ENCODE measurements at places on chromosomes 1 and 21. TPM values are rescaled to one million over a fixed set of nuclear protein-coding genes. Genes with fewer than 3 reads are reported as not detected.
A peak's percentile ranks its signal among the peaks of the same experiment; 100 is the strongest.

GRCh38 chr1:232987046-232987773 lies 36.8 kb downstream of the NTPCR start:
- no peak for DNase-seq

DNA sequence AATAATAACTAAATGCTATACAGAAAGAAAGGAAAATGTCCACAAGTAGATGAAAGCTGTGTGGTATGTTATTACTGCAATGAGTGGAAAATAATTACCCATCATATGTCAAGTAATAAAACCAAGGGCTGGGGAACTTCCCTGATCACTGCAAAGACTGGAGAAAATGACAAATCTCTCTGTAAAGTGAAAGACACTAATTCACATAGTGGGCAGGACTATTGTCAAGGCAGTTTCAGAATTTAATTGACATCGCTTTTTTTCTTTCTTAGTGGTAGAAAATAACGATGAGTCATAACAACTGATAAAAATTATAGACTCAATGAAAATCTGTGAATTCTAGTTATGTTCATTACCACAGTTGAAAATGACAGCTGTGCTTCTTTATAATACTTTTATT lies 153.7 kb upstream of the ST6GALNAC5 start:
- DNase-seq = no peak

- no peak for DNase-seq
Measured at GRCh38 chr1:198529414-198529813, 11.1 kb downstream of the ATP6V1G3 start.

DNA sequence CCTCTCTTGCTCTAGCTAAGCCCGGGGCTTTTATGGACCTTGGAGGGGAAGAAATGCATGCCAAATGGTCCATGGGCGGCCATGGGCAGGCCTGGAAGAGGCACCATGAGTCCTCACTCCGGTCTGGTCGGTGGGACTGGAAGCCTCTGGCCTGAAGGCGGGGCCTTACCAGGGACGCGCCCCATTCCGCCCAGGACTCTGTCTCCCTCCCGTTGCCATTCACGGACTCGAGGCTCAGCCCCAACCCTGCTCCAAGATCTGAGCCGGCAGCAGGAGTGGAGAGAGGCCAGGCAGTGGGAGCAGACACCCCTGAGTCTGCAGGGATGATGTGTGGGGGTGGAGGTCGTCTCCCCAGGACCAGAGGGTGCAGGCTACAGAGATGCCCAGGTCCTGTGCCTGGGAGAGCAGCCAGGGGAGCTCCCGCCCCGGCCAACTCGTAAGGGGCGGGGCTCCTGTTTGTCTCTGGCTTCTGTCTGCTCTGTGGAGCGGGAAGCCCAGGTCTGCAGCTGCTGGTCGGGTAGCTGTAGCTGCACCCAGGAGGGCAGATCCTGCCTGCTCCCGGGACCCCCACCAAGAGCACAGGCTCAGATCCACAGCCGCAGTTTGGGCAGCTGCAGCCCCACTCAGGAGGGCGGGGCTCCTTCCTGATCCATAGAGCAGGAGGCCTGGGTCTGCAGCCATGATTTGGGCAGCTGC lies 8.3 kb upstream of the KANK4 start:
- DNase-seq = no peak

DNA sequence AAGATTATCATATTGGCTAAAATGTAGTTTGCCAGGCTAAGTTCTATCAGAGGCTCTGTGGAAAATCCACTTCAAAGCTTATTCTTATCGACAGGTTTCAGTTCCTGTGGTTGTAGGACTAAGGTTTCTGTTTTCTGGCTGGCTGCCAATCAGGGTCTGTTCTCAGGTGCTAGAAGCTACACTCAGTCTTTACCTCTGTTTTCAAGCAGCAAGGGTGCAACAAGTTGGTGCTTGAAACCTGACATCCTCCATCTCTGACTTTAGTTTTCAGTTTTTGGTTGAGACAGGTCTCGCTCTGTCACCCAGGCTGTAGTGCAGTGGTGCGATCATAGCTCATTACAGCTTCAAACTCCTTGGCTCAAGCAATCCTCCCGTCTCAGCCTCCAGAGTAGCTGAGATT lies 15.3 kb upstream of the TMCO2 start:
- DNase-seq = no peak

- peak; percentile 60 for DNase-seq
Measured at GRCh38 chr1:157069601-157070000, 24.1 kb upstream of the ARHGEF11 start.

DNA sequence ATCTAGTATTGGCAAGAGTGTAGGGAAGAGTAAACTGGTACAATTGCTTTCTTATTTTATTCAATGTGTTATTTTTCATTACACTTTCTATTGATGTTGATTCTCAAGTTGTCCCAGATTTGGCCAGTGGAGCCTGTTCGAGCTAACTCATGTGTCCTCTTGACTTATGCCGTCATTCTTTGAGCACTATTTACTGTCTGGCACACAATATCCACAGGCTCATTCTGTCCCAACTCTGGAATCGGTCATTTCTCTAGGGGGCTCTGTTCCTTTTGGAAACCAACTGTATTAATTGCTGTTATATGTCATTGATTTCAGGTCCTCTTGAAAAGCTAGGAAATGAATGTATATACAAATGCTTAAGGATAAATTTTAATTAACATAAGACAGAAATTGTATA lies 22.4 kb upstream of the SFPQ start:
- no peak for DNase-seq

DNA sequence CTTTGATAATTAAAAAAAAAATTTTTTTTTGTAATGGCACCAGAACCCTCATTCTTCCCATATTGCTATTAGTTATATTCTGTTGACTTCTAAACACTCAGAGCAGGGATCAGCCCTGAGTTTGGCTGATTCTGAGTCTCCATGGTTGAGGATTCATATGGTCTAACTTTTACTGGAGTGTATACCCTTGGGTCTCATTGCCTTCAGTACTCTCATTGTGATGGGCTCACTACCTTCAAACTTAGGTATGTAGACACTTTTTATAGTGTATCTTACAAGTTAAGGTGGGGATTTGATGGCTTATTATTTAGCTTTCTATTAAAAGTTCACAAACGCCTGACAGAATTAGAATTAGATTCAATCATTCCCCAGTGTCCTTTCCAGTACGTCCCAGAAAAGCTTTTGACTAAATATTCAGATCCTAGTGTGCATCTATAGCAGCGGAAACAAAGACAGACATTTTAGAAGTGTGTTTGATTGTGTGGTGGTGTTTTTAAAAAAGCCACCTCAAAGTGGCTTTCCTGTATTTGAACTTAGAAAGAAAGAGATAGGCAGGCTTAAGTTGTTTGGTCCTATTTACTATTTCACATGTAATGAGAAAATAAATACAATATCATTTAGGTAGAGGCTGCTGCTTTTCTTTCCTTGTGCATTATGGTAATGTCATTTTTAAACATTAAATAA lies 1.4 kb downstream of the MACF1 start:
- no peak for DNase-seq

DNA sequence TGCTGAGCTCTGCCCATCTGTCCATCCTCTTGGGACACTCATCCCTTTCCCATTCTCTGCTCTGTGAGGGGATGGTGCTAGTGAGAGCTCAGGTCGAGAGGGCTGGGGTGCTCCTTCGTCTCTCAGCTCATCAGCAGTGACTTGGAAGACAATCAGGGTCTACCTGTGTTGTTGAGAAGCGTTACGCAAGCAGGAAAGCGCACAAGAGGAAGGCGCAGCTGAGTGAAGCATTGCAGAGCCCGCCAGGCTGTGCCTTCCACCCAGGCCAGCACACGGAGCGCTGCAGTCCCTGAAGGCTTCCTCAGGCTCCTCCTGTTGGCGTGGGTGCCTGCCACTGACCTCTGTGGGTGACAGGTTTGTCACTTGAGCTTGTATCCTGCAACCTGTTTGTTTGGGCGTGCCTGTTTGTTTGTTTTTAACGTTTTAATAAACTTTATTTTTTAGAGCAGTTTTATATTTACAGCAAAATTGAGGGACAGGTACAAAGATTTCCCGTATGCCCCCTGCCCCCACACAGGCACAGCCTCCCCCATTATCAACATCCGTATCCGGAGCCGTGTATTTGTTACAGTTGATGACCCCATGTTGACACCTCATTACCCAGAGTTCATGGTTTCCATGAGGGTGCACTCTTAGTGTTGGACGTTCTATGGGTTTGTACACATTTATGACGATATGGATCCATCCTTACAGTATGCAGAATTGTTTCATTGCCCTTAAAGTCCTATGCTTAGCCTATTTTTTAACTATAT lies 36.7 kb downstream of the ADARB1 start:
- no peak for DNase-seq

- no peak for DNase-seq
Measured at GRCh38 chr1:174258148-174258550, 98.8 kb downstream of the RABGAP1L start.

DNA sequence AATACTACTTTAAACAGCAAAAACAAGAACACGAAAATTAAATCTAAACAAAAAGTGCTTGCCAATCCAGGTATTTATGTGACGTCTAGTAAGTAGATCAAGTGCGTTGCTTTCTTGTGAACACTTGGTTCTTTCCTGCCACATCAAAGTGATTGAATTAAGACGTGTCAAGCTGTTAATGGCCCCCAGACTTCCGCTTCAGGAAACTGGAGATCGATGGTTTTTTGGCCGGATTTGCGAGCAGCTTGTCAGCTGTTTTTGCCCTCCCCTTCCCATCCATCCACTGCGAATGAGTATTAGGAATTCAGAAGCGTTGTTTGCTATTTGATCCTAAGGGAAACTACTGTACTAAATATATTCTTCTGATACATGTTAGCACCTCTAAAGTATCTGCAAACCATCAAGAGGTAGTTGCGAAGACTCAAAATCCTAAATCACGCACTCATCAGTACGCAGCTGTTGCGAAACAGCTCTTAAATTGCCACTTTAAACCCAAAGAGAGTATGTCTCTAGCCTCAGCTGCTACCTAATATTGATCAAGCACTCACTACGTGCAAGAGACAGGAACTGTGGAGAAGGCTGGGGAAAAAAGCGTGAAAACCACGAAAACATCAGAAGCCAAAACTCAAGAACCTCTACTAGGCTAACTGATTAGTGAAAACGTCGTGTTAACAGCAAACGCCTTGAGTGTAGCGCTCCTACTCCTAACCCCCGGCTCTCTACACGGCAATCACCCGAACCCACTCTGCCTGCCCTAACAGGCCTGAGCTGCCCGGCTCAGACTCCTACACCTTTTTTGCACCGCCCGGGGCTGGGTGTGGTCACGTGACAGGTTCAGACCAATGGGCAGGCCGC lies 473 bp upstream of the BRDT start:
- DNase-seq = no peak

- DNase-seq = no peak
Measured at GRCh38 chr1:47779613-47780012, 217.6 kb downstream of the TRABD2B start.

GRCh38 chr1:84711121-84711520 lies 20.9 kb upstream of the SSX2IP start:
- DNase-seq = no peak

GRCh38 chr1:17653728-17654351 lies 101.3 kb upstream of the ACTL8 start:
- no peak for DNase-seq

DNA sequence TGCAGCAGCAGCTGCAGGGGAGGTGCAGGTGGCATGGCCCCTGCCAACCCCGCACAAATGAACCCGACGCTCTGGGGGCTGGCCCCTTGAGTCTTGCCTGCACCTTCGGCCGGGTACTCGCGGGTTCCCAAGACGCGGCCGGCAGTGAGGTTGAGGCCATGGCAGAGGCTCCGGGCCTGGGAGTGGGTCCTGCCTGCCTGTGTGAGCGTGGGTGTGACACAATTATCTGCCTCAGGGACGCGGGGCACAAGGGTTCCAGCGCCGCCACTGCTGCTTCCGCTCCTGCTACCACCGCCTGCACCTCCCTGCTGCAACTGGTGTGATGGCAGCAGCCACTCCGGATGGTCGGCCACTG lies 20.9 kb upstream of the TGFB2 start:
- DNase-seq = no peak

DNA sequence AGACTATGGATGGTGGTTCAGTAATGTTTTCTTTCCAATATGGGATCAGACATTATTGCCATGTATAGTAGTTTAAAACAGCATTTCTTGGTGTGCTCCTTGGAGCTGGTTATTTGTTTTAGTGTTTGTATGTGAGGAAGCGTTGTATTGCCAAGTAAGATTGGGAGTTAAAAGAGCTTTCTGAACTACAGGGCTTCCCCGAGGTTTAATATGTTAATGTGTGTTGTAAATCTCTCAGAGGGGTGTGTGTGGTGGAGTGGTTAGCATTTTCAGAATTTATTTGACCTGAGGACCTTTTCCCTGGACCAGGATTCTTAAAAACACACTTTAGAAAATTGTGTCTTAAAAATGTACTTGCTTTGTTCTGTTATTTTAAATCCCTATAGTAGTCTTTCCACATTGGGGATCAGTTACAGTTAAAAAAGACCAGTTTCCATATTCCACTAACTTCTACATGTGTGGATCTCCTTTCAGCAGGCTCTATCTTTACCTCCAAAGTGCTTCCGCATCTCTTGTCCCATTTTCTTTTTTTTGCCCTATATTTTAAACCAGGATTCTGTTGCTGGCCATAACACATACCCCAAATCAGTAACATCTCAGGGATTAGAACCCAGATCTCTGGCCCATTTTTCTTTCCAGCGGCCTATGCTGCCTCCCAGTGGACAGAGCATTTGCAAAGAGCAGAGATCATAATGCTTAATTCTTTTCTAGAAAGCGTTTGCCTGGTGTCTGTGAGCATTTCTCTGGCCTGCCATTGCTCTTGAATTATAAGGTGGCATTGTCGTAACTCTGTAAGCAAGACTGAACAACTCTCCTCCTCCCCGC lies 58.6 kb downstream of the PBX1 start:
- no peak for DNase-seq

GRCh38 chr1:240739139-240739538 lies 127.2 kb upstream of the GREM2 start:
- no peak for DNase-seq

DNA sequence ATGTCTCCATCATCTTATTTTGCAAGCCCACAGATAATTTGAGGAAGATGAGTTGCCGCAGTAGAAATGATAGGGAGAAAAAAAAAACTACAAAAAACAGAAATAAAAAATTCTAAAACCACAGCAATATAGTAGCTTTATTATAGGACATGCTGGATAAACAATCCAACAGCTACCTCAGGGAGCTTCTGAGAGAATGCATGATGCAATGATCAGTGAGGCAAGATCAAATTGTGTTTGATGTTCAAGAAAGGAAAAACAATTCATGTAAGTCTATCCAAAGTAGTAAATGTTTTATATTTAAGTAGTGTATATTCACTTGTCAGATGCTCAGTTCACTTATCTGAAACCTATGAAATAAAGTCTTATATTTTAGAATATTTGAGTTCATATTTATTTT lies 6.7 kb downstream of the CR1L start:
- no peak for DNase-seq

The ATP1A4 gene
- not detected for total RNA-seq

The RIMS3 gene
- total RNA-seq = 13.0 TPM

The THEMIS2 gene
- 36.4 TPM for total RNA-seq

The TMEM61 gene
- total RNA-seq = not detected

The NBPF4 gene
- not detected for total RNA-seq

The ERICH3 gene
- not detected for total RNA-seq

The SPRR1A gene
- not detected for total RNA-seq

The PBXIP1 gene
- total RNA-seq = 280 TPM

The PRKAA2 gene
- 41.1 TPM for total RNA-seq

The SLFNL1 gene
- 0.42 TPM for total RNA-seq

The LCE2B gene
- total RNA-seq = not detected

All from esophagus muscularis mucosa (tissue), 4 donors.